GM23248 (cell line): ENCODE measurements at places on chromosomes 11 and 22. TPM values are rescaled to one million over a fixed set of nuclear protein-coding genes. Genes with fewer than 3 reads are reported as not detected.

TSSK2 gene
- polyA plus RNA-seq = not detected in 2 replicates

DNA sequence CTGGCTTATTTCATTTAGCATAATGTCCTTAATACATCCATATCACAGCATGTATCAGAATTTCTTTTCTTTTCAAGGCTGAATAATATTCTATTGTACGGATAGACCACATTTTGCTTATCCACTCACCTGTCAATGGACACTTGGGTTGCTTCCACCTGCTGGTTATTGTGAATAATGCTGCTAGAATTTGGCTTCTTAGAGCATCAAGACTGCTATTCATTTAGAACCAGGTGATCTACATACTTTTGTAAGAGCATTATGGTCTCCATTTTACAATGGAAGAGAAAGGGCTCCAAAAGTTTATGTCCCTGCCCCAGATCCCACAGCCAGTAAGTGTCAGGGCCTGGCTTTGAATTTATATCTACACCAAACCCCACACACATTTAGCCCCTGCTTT, 100.7 kb upstream of the CD82 start:
- peaks cover 13% of the 10 kb centered on the region for H3K27me3 ChIP-seq
- no peak overlapping the region for H3K4me3 ChIP-seq
- DNase-seq = no peak
- no peak overlapping the region for H3K27ac ChIP-seq
- H3K36me3 ChIP-seq = no peaks in the 10 kb centered on the region

DNA sequence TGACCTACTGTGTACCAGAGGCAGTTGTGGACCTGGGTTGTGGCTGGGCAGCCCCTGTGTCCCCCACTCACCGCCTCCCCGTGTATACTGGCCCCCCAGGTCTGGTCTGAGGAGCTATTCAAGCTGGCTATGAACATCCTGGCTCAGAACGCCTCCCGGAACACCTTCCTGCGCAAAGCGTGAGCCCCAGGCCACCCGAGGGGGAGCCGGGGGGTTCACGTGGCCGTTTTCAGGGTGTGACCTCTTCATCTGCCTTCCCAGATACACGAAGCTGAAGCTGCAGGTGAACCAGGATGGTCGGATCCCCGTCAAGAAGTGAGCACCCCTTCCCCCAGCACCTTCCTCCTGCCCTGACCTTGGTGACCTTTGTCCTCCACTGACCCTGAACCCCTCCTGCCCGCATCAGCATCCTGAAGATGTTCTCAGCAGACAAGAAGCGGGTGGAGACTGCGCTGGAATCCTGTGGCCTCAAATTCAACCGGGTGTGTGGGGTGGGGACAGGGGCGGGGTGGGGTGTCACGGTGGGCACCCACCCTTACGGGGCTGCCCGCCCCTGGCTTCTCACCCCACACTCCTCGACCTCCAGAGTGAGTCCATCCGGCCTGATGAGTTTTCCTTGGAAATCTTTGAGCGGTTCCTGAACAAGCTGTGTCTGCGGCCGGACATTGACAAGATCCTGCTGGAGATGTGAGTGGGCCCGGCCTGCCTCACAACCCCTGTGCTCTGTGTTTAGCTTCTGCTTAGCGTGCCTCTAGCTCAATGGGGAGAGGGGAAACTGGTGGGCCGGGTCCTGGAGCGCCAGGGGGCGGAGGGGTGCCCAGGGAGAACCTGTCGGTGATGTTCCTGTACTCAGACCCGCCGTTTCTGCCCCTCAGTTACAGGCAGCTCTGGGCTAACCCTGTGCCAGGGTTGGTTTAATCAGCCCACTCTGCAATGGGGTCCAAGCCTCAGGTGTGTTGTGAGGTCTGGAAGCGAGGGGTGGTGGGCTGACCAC, 4.1 kb downstream of the PLCB3 start:
- H3K36me3 ChIP-seq = no peaks in the 10 kb centered on the region; the same call in 1 of the 2 replicates
- no peak overlapping the region for H3K4me3 ChIP-seq
- no peak for DNase-seq

DNA sequence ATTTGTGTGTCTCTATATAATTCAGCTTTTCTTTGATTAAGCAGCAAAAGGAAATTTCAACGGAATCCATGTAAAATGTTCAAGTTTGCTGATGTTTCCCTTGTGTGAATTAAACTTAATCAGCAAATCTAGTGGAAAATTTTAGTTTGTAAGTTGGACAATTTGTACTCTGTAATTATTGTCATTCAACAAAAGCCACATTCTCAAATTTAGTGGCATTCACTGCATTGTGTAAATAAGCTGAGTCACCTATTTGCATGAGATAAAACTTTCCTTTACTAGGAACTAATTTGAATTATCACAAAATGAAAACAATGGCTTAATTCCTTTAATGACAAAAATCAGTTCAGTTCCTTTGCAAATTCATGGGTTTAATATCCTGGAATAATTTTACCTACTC, 784.2 kb upstream of the CCDC179 start:
- no peak overlapping the region for H3K4me3 ChIP-seq
- H3K27me3 ChIP-seq = no peaks in the 10 kb centered on the region
- DNase-seq = no peak
- H3K36me3 ChIP-seq = no peaks in the 10 kb centered on the region

- no peaks in the 10 kb centered on the region for H3K27me3 ChIP-seq
- no peak for DNase-seq
- H3K27ac ChIP-seq = no peak overlapping the region
- no peak overlapping the region for H3K4me3 ChIP-seq
- no peaks in the 10 kb centered on the region for H3K36me3 ChIP-seq
Observed at GRCh38 chr11:62914416-62914815, 6.7 kb downstream of the CHRM1 start.

DNA sequence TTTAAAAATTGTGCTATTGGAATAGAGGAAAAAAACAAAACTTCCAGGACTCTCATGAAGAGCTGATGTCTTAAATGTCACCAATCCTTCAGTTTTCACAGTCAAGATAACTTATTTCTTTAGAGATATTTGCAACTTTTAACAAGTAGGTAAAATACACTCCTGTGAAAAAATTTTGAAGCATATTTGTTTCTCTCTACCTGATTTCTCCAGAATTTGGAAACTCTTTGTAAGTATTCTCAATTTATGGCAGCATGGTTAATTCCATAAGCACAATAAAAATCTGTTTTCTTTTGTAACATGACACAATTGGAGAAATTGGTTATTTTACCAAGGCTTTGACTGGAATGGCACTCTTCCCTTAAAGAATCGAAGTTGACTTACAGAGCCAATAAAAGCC, 4.1 kb downstream of the CASP4 start:
- DNase-seq = no peak
- no peak overlapping the region for H3K27ac ChIP-seq
- no peaks in the 10 kb centered on the region for H3K27me3 ChIP-seq
- 0 out of 2 replicates have a peak, but pooled peaks cover 11% of the 10 kb centered on the region for H3K36me3 ChIP-seq
